ENCODE measurements at places on chromosomes 3 and 15.

- DNase-seq: peak; percentile 32
These were observed 233.3 kb downstream of the TIGIT start for GRCh38 chr3:114527036-114527644.

DNA sequence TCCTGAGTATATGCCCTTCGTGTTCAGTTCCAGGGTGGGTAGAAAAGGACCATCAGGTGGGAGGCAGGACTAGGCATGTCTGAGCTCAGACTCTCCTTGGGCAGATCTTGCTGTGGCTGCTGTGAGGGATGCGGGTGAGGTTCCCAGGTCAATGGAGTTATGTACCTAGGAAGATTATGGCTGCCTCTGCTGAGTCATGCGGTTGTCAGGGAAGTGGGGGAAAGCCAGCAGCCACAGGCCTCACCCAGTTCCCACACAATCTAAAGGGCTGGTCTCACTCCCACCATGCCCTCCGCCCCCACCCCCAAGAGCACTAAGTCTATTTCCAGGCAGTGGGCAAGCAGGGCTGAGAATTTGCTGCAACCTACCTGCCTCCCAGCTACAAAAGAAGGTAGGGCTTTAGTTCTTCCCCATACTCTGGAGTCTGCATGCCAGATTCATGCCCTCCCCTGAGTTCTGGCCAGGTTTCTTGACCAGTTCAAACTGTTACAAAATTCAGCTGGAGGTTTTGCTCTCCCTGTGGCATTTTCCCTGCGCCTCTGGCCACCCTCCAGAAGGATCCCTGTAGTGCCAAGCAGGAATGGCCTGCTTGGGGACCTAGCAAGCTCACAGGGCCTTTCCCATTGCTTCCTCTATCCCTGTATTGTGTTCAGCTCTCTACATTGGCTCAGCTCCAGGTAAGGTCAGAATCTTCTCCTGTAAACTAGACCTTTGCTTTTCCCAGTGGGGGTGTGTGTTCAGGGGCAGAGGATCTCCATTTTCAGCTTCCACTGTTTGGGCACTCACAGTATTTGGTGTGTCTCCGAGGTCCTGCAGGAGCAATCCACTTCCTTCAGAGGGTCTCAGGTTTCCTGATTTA, 12.7 kb upstream of the TMCO5A start:
- no peak for DNase-seq

GRCh38 chr15:79846539-79846938, 50.3 kb downstream of the MTHFS start:
- no peak for DNase-seq

DNA sequence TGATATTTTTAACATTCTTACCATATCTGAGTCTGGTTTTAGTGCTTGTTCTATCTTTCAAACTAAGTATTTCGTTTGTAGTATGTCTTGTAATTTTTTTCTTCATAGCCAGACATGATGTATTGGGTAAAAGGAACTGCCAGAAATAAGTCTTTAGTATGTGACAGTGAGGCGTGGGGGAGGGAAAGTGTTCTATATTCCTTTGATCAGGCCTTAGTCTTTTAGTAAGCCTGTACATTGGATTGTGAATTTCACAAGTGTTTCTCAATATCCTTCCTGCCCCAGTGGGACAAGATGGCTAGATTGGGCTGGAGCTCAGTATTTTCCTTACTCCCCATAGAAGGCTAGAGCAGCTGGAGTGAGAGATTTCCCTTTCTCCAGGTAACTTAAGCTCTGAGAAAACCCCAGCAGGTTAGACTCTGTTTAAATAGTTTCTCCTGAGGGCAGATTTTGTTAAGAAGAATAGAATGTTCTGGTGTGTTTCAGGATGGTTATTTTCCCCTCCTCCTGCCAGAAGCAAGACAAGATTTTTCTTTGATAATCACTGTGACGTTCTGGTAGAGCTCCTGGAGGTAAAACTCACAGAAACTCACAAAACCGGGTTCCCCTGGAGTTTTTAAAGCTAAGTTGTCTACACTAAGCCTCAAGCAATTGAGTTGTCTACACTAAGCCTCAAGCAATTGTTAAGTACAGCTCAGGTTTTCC, 140.7 kb upstream of the ARPP21 start:
- no peak for DNase-seq

GRCh38 chr3:67783281-67784250, 129.2 kb upstream of the SUCLG2 start:
- peak; percentile 67 for DNase-seq

DNA sequence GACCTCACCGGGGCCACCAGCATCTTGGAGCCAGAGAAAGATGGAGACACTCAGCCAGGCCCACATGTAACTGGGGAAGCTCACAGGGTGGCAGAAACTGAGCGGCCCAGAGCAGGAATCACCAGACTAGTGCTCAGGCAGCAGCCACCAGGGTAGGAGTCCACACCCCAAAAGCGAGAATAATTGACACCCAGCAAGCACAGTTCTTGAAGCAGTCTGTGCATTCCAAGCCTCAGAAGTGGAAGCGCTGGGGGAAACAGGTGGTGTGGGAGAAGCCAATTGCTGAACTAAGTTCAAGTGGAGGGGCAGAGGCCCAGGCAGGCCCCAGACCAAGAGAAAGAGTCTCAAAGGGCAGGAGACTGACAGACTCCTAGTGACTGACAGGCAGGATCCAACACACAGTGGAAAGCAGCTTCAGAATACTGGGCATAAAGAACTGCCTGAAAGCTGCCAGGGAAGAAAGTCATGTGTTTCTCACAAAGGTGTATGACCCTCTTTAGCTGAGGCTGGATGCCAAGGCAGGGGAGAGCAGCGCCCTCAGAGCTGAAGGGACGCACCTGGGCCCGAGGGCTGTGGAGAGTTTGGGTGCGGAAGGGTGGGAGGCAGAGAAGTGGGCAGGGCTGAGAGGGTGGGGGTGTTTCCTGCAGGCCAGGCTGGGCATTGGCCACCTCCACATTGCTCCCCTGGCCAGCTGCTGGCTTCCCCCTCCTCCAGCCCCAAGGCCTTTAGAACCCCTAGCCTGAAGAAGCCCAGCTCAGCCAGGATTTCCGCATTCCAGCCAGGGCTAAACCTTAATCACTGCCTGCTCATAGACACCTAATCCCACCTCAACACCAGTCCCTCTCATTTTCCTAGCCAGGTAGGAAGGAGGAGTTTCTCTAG, 7.7 kb downstream of the NT5DC2 start:
- no peak for DNase-seq

DNA sequence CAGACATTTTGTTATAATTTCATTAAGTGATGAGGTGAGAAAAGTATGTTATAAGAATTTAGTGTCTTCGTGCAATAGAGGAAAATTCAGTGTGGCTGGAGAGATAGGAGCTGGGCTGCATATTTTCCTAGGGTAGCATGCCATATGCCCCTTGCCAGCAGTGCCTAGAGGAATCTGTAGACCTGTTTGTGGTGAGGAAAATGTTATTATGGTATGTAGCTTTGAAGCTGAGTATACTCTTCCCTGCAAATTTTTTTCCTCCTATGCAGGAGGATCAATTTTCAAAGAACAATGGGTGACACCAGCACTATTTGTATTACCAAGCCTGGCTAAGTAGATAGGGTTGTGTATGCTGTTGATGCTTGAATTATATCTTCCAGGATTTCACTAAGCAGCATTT, 200.6 kb downstream of the EDEM1 start:
- no peak for DNase-seq

DNA sequence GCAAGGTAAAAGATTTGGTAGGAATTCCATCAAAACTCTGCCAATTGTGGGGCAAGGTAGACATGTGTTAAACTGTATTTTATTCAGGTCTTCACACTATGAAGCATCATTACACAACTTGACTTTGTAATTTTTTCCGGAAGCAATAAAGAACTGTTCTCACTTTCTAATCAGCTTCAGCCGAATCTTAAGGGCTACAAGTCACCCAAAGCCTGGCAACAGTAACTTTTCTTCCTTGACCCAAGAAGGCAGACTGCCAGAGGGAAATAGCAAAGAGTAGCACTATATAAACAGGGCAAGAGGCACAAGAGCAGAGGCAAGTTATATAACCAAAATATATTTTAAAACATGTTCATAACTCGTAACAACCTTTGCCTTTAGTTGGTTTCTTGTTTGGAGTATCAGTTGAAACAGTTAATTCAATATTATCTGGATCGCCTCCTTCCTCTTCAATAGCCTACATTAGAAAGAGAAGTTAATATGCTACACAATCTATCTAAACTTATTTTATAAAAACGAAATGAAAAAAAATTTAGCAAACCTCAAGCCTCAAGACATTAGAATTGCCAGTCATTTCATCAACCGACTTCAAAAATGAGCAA, 1.4 kb downstream of the SLTM start:
- peak; percentile 60 for DNase-seq

DNA sequence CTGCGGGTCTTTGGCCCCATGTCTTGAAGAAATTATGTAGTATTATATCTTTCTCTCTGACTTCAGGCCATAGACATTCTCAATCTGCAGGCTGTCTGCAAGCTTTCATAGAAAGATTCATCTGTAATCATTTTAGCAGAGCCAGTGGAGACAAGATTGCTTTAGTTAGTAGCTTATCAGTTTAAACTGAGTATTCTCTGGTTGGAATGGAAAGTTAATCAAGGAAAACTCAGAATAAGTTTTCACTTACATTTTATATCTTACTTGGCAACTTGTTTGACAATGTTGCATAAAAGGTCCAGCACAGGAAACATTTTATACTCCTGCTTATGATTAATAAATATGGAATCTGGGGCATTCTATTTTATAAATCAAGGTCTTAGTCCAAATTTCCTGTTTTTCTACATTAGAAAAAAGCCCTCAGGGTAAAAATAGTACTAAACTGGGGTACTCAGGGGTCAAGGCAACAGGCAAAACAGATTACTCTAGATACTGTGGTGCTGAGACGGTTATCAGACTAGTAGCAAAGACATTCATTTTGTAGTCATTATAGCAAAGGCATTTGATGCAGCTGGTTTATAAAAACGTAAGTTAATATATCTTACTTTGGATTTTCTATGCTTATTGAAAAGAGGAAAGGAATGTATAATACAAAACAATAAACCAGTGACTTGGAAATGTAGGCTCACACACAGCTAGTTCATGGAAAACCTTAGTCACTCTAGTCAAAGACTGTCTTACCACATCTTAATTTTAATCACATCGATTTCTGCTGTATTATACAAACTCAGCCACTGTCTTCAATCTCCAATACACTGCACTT, 45.2 kb upstream of the FILIP1L start:
- DNase-seq: peak; percentile 86

DNA sequence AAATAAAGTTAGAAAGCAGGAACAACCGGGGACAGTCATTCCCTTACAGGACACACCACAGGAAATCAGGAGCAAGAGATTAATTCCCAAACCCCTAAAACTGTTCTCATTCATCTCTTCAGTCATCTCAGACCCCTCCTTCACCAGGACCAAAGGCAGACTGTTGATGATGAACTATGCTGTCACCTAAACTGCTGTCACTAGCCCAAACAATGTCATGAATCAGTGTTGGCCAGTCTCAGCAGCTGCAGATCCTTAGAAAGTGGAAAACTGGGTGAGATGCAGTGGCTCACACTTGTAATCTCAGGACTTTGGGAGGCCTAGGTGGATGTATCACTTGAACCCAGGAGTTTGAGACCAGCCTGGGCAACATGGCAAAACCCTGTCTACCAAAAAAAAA, 909.6 kb downstream of the ROBO1 start:
- no peak for DNase-seq

GRCh38 chr15:64464276-64465005, 4.1 kb downstream of the ZNF609 start:
- peak; percentile 35 for DNase-seq

- no peak for DNase-seq
These were observed 464.1 kb upstream of the ARHGEF26 start for GRCh38 chr3:153657046-153657445.

- peak; percentile 91 for DNase-seq
These were observed 257.9 kb downstream of the UACA start for GRCh38 chr15:70505411-70505919.

DNA sequence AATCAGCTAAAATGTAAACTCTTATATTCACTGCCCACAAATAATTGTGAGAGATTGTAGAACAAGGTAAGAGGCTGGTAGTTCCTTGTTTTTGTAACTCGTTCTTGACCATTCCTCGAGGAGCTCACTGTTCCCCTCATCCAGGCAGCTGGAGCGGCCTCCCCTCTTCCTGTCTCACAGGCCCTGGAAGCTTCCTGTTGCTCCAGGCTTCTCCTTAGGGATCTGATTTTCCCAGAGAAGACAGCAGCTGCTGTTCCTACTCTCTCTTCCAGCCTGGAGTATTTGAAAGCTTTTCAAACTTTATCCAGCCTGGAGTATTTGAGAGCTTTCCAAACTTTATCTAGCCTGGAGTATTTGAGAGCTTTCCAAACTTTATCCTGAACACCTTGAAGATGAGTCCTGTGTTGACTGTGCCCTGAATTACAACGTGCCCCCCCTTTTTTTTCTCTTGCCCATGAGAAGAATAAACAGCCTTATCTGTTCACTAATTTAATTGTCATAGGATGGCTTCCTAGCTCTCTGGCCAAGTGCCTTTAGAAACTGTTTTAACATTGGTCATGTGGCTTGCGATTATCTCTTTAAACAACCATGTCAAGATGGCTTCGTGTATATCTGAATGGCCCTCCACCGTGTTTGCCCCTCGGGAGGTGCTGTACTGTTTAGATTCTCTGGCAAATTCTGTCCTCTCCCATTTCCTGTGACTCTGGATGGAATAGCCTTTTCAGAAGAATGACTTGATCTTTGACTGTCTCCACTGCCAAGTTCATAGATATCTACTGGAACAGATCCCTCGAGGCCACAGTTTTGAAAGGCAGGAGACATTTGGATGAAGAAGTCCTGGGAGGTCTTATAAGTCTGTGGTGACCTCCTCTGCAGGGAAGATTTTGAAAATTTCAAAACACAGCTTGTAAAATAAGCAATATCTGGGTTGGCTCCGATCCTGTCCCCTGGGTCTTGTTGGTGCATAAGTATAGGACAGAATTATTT, 4.8 kb downstream of the ADAMTSL3 start:
- no peak for DNase-seq

- DNase-seq: peak; percentile 57
These were observed at the start of gene PAK6 for GRCh38 chr15:40238532-40239403. PAK6 (plus strand) TSS chr15:40239063; CDS start chr15:40264786, 25,723 bp downstream.

DNA sequence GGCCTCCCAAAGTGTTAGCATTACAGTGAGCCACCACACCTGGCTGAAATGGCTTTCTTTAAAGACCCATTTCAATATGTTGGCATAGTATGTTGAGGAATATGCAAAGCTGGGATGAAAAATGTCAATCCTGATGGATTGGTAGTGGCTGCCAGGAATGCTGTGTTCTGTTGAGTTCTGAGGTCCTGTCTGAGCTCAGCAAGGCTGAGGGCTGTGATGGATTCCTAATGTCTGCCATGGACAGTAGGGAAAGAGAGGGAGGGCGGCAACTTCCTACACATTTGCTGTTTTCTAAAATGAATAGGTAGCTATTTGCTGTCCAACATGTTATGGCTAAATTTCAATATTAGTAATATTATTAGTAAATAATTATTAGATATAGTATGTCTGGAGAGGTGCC, 8.2 kb downstream of the RAB8B start:
- no peak for DNase-seq

DNA sequence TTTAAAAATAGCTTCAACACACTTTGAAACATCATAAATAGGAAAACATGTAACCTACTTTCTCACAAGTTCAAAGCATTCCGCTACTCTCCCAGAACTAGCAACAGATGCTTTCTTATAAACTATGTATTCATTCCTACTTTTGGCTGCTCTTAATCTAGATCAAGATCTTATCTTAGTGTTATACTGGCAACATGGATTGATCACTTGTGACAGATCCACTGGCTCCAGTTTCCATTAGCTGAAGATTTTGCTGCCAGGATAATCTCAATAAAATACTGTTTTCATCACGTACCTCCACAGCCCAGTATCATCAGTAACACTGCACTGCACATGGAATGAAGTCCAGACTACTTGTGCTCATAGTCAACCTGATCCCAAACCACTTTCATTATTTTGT, 491.7 kb upstream of the AGTR1 start:
- DNase-seq: no peak

GRCh38 chr3:108489776-108490175, 20.6 kb downstream of the MYH15 start:
- peak; percentile 46 for DNase-seq
